ENCODE measurements at places on chromosomes 12 and 14. TPM values are rescaled to one million over a fixed set of nuclear protein-coding genes. Genes with fewer than 3 reads are reported as not detected.

Gene GPR84
- total RNA-seq: 2.0 TPM

Gene CCDC196
- total RNA-seq: not detected

Gene SLC17A8
- total RNA-seq: not detected

Gene PLD4
- 0.04 TPM for total RNA-seq

Gene B4GALNT1
- 3.2 TPM for total RNA-seq

Gene ADAM21
- total RNA-seq: not detected

Gene KRT77
- not detected for total RNA-seq

Gene SERPINA4
- total RNA-seq: not detected

Gene FBXO21
- 26.0 TPM for total RNA-seq

Gene GLIPR1L2
- 0.68 TPM for total RNA-seq

Gene CMA1
- not detected for total RNA-seq

Gene ART4
- total RNA-seq: not detected

Gene KERA
- not detected for total RNA-seq

Gene CAPS2
- total RNA-seq: 10.2 TPM

Gene CD163L1
- total RNA-seq: not detected

Gene KLRC1
- 0.66 TPM for total RNA-seq

Gene CCDC38
- total RNA-seq: 0.16 TPM

Gene NUAK1
- not detected for total RNA-seq

Gene ZNF891
- 1.8 TPM for total RNA-seq

Gene RNASE7
- total RNA-seq: not detected

Gene PDE3A
- total RNA-seq: not detected

Gene FGF23
- not detected for total RNA-seq

Gene OTOGL
- not detected for total RNA-seq

Gene DEPDC4
- 6.7 TPM for total RNA-seq

Gene DEGS2
- total RNA-seq: 3.2 TPM

Gene MYBPC1
- total RNA-seq: not detected

Gene GXYLT1
- 8.8 TPM for total RNA-seq

Gene BDKRB2
- total RNA-seq: 0.08 TPM

Gene PAX9
- not detected for total RNA-seq

Gene EML1
- total RNA-seq: not detected

Gene C3AR1
- 3.1 TPM for total RNA-seq

Gene GUCY2C
- not detected for total RNA-seq

Gene FOXM1
- 112 TPM for total RNA-seq

Gene GPR132
- total RNA-seq: 32.6 TPM

Gene GLT1D1
- total RNA-seq: 0.60 TPM

Gene LIN7A
- total RNA-seq: not detected

Gene PTPRR
- not detected for total RNA-seq

Gene TAS2R31
- total RNA-seq: 4.4 TPM

Gene PIWIL1
- total RNA-seq: not detected

Gene CELA1
- not detected for total RNA-seq

Gene FGF6
- total RNA-seq: not detected

Gene SERPINA10
- total RNA-seq: not detected

Gene WNT1
- 0.27 TPM for total RNA-seq

Gene MEG3
- not detected for total RNA-seq

Gene PTHLH
- total RNA-seq: not detected

Gene ACSM4
- not detected for total RNA-seq

Gene IL26
- not detected for total RNA-seq

Gene PTGER2
- 2.5 TPM for total RNA-seq

Gene HOXC6
- not detected for total RNA-seq

Gene ERP27
- total RNA-seq: 5.0 TPM

Gene ADCY4
- total RNA-seq: 2.1 TPM

Gene SRGAP1
- 0.25 TPM for total RNA-seq

Gene NRDE2
- total RNA-seq: 34.6 TPM

Data from activated naive CD4-positive, alpha-beta T cell treated with anti-CD3 and anti-CD28 coated beads, Interleukin-2, amount 50 U/mL, for 72 hours (primary cell).